ENCODE measurements at places on chromosomes 2 and 18.
A peak's percentile ranks its signal among the peaks of the same experiment; 100 is the strongest.

DNA sequence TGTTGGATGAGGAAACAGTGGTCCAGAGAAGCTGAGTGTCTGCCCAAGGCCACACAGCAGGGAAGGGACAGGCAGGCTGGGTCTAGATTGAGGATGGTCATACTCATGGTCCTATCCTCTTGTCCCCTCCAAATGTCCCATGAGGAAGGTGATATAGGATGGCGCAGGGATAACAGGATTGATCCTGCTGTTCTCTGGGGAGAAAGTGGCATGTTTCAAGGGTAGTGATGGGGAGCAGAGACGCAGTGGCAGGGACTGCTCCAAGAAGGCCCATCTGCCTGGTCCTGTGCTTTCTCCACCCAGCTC is 24.6 kb downstream of the HS1BP3 start:
- DNase-seq: no peak

DNA sequence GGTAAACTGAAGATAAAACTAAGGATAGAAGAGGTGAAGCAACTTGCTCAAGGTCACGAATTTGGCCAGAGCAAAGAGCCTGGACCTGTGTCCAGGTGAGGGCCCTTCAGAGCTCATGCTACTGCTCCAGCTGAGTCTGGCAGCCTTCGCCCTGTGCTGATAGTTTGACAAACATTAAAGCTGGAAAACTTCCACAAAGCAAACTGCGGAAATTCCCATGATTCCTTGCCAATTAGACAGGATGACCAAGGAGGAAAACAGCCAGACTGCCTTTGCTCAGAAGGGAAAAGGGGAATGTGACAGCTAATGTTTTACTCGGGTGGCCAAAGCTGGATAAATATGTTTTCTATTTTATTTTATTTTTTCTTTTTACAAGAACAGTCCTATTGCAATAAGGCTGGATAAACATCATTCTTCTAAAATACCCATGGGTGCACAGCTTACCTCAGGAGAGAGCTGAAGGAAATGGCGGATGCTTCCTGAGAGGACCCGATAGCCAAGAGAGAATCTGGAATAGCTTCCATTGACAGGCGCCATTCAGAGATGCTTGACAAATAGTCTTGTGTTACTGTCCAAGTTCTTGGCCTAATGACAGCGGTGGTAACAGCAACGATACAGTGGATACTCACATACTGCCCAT is 5.3 kb upstream of the CTAGE1 start:
- no peak for DNase-seq

GRCh38 chr2:144632809-144633208 is 112.9 kb upstream of the ZEB2 start:
- no peak for DNase-seq

DNA sequence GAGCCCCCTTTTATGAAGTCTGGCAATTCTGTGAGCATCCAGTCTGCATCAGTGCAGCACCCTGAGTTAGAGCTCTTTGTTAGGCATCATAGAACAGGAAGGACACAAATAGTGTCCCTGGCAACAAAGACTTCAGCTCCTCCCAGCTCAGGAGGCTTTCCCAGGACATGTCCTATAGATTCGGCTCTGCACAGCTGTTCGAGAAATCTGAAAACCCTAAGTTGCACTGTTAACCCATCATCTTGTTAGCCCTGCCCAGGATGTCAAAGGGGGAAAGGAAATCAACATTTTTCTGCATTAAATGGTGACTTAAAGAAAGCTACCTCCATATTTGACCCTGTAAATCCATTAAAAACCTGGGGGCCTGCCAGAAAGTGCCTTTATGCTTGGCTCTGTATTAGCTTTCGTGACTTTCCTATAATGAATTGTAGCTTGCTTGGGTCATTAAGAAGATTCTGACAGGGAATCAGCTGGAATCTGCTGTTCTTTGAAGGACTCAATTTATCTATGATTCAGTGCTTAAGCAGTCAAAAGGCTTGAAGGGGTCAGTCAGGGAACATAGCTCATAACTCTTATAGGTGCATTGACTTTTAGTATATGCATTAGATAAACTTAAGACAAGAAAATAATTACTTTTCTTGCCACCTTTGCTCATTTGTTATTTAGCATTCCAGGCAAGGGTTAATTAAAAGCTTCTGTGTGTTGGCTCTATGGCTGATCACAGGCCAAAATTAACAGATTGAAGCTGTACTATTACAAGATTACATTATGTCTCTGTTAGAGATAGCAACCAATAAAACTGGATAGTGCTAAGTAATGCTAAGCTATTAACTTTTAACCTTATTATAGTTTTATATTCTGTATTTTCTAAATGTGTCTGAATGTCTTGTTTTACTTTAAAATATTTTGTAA is 20.6 kb downstream of the ERMN start:
- no peak for DNase-seq

- DNase-seq: no peak
Observed at GRCh38 chr2:42342795-42343241, 18.2 kb downstream of the COX7A2L start.

GRCh38 chr2:17124575-17125318 is 393.5 kb downstream of the RAD51AP2 start:
- DNase-seq: no peak

- DNase-seq: no peak
Observed at GRCh38 chr2:11121099-11121822, 34.0 kb upstream of the SLC66A3 start.

GRCh38 chr2:146214394-146214929 is 1630.4 kb upstream of the ACVR2A start:
- DNase-seq: no peak

GRCh38 chr18:60910534-60910933 is 422.7 kb upstream of the CDH20 start:
- DNase-seq: no peak

DNA sequence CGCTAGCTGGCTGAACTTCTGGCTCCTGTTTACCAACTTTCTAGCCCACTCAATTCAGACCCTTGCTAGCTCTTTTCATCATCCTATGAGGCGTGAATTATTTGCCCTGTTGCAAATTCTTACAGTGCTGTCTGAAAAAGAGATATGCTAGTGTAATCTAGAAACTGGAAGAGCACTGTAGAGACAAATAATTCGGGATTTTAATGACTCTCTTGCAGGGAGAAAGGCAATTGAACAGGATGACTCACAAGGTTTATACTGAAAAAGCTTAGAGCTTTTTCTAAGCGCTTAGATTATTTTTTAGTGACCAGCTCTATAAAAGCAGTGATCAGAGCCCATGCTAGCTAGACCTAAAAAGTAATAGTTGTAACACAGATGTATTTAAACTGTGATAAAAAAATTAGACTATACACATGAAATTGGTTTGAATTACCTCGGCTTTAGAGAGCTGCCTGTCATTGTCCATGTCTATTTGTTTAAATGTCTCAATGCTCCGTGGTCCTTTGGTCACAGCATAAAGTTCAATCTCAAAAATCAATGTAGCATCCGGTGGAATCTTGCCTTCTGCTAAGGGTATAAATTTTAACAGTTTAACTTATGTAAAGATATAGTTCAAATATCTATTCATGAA is 9.1 kb downstream of the FKBP7 start:
- no peak for DNase-seq

DNA sequence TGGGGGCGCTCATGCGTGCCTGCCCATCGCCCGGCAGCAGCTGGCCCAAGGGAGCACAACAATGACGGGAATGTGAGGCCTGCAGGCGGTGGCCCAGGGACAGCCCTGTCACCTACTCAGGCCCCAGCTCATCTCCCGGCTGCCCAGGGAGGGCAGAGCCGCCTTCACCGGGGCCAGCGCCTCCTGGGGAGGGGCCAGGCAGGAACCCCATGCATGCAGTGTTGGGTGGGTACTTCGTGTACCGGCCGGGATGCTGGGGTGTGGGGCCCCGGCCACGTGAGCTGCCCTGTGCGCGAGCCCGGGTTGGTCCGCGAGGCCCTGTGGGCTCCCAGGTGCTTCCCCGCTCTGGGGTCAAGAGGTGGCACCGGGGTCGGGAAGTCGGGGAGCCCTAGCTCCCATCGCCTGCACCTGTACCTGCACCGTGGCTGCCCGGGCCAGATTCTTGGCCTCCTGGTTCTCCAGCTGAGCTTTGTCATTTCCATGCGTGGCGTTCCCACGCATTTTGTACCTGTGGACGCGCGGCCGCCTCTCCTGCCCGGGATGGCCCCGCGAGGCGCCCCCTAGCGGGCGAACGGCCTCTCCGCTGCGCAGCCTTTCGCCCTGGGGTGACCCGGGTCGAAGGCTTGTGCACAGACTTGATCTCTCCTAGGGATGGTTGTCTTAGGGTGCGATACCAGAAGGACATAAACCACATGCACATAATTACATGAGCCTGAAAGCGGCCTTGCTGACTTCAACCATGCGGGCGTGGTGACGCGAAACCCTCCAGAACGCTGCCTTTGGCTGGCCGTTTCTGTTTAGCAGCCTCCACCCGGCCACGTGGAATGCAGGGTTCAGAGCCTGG is 950 bp downstream of the KLHL30 start:
- DNase-seq: peak; percentile 21

GRCh38 chr2:189327879-189328847 is 113.1 kb upstream of the WDR75 start:
- DNase-seq: no peak

GRCh38 chr2:16442971-16443370 is 222.7 kb downstream of the CYRIA start:
- DNase-seq: no peak

DNA sequence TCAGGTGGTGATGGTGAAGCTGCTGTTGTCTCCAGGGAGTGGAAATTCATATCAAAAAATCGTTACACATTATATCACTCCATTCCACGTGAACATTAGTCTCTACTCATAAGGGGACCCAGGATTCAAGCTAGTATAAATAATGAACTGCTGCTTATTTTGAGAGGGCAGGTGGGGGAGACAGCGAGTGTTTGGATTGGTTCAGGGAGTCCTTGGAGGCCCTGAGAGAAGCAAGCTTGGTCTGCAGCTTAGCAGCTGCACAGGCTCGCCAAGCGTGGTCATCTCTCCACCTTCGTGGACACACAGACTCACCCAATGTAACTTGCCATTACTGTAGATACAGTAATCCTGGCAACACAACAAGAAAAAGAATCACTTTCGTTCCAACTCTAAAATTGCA is 177.6 kb downstream of the ZNF521 start:
- DNase-seq: no peak

DNA sequence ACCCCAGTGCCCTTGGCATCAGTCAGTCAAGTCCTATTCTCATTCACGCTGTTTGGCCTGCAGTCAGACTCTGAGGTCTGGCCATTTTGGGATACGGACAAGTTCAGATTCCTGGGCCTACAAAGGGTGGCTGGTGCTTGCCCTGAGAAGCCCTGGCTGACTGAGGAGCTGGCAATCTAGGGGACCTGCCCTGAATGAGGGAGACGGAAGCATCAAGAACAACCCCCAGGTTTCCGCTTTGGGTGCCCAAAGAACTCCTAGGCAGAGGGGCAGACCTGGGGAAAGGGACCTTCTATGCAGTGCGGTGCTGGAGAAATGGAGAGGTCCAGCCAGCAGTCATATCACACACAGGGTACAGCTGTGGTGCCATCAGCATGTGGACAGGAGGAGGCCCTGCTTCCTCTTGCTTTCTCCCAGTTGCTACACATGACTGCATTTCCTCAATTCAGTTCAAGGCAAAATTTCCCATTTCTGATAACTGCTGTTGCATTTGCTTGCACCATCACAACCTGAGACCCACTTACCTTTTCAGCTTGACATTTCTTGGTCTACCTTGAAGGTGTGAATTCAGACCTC is 70.9 kb upstream of the LGALSL start:
- DNase-seq: no peak

DNA sequence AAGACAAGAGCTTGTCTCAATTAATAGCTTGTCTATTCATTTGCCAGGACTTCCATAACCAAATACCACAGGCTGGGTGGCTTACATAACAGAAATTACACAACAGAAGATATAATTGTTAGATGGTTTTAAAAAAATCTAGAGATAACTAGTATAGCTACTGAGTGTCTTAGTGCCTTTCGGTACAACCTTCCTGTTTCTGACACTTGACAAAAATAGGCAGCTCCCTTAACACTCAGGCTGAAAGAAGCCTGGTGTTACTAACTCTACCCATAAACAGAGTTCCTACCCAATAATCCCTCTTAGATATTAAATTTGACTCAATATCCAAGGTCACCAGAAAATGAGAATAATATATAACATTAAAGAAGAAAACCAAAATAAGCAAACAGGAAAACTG is 129.7 kb downstream of the BARD1 start:
- DNase-seq: no peak

DNA sequence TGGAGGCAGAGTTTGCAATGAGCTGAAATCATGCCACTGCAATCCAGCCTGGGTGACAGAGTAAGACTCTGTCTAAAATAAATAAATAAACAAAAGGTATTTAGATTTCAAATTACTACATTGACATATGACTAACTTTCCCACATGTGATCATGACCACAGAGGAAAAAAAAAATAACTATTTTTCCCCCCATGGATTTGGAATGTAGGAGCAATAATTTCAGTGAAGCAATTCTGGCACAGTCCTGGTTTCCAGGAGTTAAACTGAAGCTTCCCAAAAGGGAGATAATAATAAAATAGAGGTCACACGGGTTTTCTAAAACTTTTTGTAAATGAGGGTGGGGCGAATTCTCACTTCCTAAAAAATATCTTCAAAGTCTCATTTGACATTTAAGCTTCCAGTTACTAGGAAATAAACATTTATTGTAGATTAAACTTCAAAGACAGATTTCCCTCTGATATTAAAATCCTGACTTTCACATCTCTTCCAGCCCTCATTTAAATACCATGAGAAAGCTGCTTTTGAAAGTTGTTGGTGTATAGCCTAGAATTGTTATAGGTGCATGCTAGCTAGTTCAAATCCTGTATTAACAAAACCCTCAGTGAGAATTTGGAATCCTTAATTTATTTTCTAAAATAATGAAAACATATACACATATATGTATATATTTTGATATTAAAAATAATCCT is 20.7 kb downstream of the SLC19A3 start:
- DNase-seq: no peak

GRCh38 chr2:205744074-205744591 is 61.8 kb downstream of the NRP2 start:
- DNase-seq: no peak

GRCh38 chr18:51659781-51660180 is 462.3 kb upstream of the MEX3C start:
- DNase-seq: no peak

DNA sequence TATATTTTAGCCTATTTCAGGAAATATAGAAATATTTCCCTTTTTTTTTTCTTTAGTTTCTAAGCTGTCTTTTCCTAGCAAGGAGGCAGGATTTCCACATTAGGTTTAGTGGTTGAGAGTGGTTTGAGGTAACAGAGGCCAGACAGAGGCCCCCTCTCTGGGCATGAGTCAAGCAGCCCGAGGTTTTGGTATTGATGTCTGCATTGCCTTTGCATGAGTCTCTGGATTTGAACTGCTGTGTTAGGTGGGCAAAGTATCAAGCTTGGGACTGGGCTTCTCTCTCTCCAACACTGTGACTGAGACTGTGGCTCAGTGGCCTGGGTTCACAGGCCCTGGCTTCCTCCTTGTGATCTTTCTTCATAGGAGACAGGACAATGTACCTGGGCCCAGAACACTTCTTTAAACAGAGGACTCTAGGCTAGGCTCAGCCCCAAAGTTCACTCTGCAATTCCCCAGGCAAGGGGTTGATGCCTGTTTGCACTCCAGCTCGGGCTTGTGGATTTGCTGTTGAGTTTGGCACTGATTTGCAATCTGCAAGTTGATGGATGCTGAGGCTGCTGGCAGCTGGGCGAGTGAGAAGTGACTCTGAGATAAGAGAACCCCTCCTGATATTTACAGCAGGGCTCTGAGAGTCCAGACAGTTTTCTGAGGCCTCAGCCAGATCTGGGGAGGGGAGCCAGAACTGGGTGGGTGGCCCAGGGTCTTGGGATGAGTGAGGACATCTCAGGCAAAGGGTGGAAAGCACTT is 271.2 kb downstream of the EN1 start:
- DNase-seq: no peak

GRCh38 chr2:105545730-105546627 is 147.1 kb upstream of the FHL2 start:
- peak; percentile 37 for DNase-seq
